ENCODE measurements at places on chromosomes 3 and 15.
A peak's percentile ranks its signal among the peaks of the same experiment; 100 is the strongest.

GRCh38 chr3:98823791-98824190, 60.7 kb downstream of the ST3GAL6 start:
- DNase-seq = no peak

DNA sequence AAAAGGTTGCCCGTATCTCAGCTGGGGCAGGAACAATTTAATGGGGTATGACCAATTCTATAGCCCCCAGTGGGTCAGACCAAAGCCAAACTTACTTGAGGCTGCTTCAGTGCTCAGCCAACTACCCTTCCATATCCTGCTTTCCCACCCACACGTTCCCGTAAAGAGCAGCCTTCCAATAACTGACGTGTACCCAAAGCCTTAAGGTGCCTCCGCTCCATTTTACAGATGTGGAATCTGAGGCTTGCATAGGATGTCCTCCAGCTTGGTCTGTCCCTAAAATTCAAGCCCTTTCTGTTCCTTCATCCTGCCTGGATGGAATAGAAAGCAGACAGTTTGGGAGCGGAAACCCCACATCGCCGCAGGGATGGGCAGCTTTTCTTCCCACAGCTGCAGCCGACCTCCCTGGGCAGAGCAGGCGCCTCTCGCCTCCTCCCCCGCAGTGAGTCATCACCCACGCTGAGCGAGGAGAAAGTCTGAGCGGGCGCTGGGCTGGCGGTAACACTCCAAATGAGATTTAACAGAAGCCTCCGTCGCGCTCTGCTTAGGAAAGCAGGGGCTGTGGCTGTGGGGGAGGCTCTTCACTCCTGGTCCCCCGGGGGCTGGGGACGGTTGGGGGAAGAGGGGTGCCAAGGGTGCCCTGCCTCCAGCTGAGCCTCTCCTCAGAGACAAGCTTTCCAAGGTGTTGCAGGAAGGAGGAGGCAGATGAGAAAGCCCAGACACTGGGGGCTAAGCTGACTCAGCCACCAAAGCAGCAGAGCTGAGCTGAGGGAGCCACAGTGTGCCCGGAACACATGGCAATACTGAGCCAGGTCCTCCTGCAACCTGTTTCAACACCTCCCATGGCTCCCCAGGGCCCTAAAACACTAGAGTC, 57.8 kb upstream of the HRH1 start:
- peak; percentile 93 for DNase-seq

DNA sequence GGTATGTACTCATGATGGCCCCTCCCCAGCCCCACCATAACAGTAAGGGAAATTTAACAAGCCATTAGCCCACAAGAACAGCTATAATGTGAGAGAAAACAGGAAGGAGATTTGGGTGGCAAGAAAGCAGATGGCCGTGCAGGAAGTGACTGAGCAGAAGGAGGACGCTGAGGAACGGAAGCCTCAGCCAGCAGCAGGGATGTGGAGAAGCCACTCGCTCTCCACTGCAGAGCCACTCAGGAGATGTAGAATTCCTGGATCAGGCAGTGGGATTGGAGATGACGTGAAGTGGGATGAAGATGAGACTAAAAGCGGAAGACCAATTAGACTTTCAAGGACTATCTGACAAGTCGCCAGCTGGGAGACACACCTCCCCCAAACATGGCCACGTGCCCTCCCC, 31.2 kb downstream of the PRR23E start:
- DNase-seq = no peak

- DNase-seq = no peak
These were observed 1.1 kb downstream of the EIF4E3 start for GRCh38 chr3:71724171-71724453.

DNA sequence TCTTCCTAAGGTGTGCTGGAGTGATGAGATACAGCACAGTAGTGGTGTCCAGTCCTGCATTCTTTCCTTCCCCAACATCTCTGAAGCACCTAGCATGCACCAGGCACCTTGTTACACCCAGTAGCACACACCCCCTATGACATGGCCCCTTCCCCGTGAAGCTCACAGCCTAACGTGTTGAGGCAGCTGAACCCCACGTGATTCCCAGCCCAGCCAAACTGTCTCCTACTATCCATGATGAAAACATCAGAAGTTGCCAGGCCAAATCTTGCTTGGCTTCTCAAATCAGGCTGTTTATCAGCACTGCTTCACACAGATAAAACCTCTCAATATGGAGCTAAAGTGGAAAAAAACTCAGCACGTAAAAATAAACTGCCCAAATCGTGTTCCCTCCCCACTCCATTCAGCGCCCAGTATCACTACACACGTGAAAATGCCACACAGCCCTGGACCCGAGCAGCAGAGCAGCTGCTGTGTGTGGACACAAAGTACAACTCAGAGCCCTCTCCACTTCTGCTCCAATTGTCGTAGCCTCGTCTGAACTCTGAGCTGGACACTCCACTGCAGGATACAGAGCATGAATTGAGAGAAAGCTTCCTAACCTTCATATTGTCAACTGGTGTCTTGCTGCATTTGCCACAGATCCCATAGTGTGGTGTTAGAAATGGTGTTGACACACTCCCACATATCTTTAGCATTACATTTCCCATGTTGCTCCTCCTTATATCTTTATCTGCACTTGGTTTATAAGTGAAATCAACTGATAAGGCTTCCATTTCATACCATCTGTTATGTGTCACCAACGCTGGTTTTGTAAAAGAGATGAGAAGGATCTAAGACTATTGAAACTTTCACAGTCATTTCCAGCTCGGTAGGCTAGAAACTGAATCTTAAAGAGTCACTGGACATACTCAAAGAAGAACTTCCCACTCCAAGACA, 279.8 kb downstream of the RORA start:
- DNase-seq = no peak

- peak; percentile 15 for DNase-seq
These were observed 22.0 kb downstream of the OR5H15 start for GRCh38 chr3:98188545-98188944.

DNA sequence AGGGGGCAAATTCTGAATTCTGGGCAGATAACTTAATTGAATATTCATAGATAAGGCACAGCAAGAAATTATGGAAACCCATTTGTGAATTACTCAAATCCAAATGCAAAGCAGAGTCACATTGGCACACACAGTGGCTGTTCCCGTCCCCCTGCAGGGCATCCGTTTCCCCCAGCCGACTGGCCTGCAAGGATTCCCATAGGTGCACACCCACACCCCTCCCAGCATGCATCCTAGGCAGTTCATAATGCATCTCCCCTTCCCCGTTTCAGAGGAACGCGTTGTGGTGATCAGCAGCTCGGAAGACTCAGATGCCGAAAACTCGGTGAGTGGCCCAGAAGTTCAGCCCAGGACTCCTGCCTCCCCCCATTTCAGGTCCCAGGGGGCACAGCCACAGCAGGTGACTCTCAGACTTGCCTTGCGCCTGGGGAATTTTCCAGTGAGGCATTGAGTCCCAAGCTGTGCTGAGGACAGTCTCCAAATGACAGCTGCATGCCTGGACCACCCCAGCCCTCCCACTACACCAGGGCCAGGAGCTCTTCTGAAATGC, 39.8 kb downstream of the PML start:
- no peak for DNase-seq

- no peak for DNase-seq
These were observed 49.6 kb upstream of the TLE3 start for GRCh38 chr15:70147178-70147760.

- no peak for DNase-seq
These were observed 27.9 kb downstream of the AKAP13 start for GRCh38 chr15:85408270-85408746.

DNA sequence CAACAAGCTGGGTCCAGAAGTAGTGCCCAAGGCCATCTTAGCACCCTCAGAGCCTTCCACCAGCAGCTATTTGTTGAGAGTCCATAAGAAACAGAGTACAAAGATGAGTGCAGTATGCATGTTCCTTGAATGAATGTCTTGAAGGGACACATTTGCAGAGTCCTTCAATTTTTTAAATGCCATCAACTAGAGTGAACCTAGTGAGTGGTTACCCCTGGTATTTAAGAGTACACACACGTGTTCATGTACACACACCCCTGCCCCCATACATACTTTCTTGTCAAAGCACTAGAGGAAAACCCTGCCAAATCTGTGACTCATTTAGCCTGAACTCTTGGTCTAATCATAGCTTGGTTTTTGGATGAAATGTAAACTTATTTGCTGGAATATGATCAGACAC, 84.5 kb upstream of the GALNT15 start:
- DNase-seq = peak; percentile 63

GRCh38 chr3:24303057-24303754, 191.4 kb downstream of the THRB start:
- no peak for DNase-seq

GRCh38 chr3:37993460-37993819, 2.9 kb downstream of the VILL start:
- no peak for DNase-seq

DNA sequence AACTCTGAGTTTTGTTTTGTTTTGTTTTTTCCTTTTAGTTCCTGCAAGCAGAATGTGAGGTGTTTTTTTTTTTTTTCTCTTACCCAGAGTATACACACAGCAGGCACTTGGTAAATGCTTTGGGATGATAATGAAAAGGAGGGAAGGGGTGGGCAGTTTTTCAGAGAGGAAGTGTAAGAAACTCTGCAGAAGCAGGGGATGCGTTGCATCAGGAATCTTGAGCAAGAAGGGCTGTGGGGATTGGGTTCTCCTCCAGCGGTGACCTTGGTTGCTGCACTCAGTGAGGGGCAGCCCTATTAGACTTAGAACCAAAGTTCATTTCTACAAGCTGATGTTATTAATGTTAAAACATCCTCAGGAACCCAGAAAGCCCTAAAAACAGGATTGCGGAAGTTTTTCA, 32.2 kb upstream of the TMEM158 start:
- DNase-seq = no peak
